ENCODE measurements at places on chromosomes 5 and 9.

DNA sequence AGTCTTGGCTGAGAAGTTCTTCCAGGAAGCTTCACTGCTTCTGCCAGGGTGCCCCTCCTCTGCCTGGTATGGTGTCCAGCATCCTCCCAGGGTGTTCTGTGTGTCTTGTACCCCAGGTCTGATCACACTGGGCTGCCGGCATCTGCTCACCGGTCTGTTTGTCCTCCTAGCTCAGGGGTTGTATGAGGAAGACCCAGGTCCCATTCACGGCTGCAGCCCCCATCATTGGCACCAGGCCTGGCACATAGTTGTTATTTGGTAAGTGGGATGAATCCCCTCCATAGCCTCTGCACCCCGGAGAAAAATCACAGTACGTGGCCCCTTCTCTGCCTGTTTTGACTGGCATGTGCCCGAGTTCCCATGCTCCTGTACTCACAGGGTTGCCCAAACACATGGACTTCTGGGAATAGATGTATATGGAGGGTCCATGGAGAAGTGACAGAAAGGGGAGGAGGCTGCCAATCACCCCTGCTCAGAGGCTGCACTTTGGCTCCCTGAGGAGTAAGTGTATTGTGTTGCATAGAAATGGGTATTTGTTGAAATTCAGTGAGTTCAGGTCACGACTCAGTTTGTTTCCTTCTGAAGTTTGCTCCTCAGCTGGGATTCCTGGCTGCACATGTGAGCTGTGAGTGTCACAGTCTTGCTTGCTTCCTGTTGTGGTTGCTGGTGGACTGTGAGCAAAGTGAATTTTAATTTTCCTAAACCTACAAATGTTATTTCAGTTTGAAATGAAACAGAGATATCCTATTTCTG, 96.2 kb downstream of the HSPA4 start:
- DNase-seq, result no peak

DNA sequence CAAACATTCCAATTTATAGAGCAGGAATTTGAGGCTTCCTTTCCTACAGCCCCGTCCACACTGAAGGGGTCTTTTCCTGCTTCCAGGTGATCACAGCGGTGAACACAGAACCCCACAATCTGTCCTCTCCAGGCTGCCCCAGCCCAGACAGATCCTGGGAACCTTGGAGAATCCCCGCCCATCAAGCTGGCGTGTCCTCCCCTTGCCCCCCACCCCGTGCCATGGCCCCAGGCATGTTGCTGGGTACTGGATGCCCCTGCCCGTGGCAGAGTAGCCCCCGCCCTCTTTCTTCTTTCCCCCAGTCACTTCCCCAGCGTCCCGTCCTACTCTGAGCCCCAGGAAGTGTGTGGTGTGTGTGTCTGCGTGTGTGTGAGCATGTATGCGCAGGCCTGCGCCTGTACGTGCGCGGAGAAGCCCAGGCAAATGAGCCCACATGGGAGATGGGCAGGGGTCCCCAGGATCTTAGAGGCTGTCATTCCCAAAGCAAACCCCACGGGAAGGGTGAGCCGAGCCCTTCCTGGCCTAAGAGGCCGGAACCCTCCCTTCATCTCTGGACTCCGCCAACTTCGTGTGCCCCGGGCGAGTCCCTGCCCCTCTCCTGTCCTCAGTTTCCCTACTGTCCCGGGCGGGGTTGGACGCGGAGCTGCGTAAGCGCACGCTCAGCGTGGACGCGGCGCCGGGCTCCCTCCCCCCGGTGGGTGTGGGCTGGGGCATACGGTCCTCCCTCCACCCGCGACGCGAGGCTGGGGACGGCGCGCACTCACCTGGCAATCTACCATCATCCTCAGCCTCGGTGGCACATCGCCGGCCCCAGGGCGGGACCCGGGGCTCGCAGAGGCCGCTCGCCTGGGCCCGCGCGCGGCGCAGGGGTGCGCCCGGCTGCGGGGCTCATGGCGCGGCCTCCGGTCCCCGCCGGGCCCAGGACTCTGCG, 15.2 kb downstream of the GBGT1 start:
- DNase-seq, result peak; percentile 46

DNA sequence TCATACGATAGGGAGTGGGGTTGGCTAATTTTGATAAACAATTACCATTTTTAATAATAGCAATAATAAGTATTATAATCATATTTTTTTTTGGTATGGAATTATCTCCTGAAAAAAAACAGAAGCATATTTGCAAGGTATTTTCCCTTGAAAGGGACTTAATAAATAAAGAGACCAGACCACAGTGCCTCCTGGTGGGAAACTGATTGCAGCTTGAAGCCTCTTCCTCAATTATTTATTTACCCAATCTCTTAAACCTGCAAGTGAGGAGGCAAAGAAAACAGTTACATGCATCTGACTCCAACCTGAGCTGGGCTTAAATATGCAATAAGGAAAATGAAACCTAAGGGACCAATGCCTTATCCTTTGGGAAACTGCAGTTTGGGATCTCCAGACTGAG, 388.1 kb upstream of the ACO1 start:
- DNase-seq, result no peak

DNA sequence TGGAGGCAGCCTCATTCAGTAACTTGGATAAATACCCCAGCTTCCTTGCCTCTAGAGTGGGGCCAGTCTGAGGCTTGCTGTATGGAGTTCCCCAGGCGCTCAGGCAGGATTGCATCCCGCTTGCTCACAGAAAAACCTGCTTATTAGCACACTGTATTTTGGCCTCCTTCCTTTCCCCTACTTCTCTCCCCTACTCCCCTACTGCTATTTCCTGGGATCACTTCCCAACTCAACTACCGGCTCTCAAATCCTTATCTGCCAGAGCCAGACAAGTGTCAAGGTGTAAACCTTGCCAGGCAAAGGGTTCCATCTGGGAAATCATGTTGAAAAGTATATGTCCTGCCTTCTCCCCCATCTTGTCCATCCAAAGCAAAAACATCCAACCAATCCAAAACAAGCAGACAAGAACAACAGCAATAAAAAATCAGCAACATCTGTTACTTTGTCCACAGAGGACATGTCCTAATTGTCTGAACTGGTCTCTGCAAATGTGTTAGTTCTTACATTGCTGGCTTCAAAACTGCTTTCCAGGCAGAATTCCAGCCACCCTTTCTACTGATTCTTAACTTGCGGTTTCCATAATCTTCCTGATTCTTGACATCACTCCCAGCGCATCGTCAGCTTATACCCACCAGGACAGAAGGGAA, 164.1 kb upstream of the SEMA6A start:
- DNase-seq, result no peak

- no peak for DNase-seq
Measured at GRCh38 chr9:99515895-99516656, 294.0 kb downstream of the SEC61B start.

GRCh38 chr5:139131921-139132432, 66.2 kb downstream of the SIL1 start:
- DNase-seq, result no peak

DNA sequence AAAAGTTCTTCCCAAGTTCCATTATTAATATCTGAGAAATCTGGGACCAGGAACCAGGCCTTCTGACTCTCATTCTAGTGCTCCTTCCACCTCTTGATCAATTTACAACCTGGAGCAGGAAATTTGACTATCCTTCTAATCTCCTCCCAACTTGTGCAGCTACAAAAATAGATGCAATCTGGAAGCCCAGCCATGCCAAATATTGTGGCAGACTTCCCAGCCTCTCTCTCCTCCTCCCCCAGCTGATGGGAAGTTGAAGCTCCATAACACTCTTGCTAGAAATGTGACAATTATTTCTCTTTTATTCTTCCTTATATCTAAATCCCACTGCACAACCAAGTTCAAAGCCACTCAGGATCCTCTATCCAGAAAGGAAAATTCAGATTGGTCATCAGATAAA, 252.1 kb downstream of the SEC61B start:
- no peak for DNase-seq

DNA sequence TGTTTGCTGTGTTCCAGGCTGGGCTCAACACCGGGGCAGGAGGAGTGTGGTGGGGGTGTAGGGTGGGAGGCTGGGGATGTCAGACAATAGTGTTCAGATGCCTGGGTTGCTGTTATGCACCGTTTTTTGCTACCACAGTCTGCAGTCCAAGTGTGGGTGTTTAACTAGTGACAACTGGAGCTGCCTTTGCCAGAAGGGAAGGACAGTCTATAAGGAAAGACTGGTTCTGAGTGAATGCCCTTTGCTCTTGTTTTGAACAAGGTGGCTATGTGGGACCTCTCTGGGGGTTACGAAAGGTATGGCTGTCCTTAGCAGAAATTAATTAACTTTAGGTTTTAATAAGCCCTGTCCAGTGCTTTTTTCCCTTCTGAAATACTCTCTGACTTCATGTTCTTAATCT, 118.5 kb upstream of the GNA14 start:
- no peak for DNase-seq

- DNase-seq, result no peak
Measured at GRCh38 chr5:174731214-174732035, 7.0 kb downstream of the MSX2 start.

- DNase-seq, result no peak
Measured at GRCh38 chr9:81819859-81820546, 108.2 kb upstream of the SPATA31D4 start.

- DNase-seq, result peak; percentile 18
Measured at GRCh38 chr5:79512471-79513307, 1.2 kb downstream of the HOMER1 start.

- no peak for DNase-seq
Measured at GRCh38 chr5:124729720-124730359, 16.6 kb downstream of the ZNF608 start.

- no peak for DNase-seq
Measured at GRCh38 chr5:6590581-6590980, 42.3 kb downstream of the NSUN2 start.

DNA sequence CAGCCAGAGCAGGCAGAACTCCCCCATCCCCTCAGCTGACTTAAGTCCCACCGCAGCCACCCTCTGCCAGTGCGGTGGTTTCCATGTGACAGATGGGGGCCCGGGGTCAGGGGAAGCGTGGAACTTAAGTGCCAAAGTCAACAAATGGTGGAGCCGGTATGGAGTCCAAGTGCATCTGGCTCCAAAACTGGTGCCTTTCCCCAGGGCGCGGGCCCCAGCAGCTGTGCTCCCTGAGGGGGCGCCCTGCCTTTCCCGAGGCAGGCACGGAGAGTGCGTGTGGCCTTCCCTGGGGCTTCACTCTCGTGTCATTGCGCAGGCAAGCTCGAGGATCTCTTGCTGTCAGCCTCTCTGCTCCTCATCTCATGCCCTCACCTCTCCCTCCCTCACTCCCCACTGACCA, 33.8 kb downstream of the SLC46A2 start:
- no peak for DNase-seq

DNA sequence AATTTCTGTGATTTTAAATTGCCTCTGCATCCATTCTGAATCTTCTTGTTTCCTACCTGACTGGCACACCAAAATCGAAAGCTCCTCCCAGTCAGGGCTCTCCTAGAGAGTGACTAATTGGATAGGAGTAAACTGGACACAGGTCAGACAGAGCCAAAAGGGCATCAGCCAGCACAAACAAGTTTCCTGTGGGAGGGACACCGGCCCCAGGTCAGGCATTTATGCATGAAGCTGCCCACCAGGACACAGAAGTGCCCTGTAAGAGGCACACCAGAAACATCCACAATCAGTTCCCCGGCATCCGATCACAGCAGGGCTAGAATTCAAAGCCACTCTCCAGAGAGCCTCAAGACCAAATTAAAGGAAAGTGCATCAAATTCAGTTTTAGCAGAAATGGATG, 78.4 kb downstream of the SFXN1 start:
- no peak for DNase-seq

DNA sequence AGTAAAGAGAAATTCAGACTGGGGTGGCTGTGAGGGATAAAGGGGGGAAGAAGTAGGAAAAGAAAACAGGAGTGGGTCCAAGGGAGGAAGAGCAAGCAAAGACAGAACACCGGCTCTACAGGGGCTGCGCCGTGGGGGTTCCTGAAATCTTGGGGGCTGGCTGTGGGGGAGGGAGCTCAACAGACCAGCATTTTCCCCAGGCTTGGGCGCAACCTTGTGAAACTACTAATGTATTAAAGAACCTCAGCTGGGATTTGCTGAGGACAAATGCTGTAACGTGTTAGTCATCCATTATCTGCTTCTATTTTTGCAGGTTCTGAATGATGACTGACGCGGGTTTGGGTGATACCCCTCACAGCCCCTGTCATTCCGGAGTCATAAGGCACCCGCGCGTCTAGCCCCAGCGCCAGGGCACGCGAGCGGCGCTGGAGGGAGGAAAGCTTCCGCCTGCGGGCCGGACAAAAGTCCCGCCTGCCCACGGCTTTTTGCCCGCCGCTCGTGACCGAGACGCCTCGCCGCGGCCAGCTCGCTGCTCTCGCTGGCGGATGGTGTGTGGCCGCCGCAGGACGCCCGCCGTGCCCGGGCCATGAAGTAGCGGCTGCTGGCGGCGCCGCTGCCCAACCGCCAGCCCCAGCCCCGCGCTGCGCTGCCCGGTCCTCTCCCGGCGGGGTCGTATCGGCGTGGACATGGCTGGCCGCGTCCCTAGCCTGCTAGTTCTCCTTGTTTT, 110.6 kb downstream of the PAM start:
- DNase-seq, result peak; percentile 78

DNA sequence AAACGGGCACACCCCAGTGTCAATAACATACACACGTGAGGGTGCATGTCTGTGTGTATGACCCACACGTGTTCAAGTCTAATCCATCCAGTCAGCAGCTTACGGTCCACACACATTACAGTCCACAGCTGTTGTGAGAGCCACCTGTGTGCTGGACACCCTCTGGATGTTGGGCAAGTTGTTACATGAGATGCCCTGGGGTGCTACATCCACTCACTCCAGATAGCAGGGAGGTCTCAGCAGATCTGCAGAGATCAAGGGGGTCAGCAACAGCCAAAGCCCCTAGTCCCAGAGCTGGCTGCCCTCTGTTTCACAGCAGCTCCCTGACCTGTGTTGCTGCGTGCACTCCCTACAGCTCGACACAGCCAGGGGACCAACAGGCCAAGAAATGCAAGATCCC, 4.3 kb upstream of the AIF1L start:
- no peak for DNase-seq
